ENCODE measurements at places on chromosomes 1 and 21.

DNA sequence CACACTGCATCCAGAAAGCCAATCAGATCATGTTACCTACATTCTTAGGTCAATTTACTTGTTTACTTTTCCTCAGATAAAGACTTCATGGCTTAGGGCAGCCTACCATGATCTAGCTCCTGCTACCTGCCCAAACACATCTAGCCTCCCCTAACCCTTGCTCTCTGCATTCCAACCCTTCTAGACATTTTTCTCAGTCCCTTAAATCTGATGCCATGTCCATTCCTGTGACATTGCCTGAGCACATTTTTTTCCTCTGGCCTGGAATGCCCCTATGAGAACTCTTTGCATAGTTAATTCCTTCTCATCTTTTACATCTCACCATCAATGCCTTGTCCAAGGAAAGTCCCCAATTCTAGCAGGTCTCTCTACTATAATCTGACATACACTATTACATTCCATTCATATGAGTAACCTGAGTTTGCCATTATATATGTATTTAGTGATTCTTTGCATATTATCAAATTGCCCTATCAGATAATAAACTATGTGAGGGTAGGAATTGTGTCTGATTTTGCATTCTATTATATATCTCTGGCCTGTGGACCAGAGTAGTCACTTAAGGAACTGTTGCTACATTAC, 166.9 kb downstream of the COL11A1 start:
- no peak for DNase-seq

- no peak for DNase-seq
These were observed 45.9 kb downstream of the LUZP1 start for GRCh38 chr1:23122796-23123195.

DNA sequence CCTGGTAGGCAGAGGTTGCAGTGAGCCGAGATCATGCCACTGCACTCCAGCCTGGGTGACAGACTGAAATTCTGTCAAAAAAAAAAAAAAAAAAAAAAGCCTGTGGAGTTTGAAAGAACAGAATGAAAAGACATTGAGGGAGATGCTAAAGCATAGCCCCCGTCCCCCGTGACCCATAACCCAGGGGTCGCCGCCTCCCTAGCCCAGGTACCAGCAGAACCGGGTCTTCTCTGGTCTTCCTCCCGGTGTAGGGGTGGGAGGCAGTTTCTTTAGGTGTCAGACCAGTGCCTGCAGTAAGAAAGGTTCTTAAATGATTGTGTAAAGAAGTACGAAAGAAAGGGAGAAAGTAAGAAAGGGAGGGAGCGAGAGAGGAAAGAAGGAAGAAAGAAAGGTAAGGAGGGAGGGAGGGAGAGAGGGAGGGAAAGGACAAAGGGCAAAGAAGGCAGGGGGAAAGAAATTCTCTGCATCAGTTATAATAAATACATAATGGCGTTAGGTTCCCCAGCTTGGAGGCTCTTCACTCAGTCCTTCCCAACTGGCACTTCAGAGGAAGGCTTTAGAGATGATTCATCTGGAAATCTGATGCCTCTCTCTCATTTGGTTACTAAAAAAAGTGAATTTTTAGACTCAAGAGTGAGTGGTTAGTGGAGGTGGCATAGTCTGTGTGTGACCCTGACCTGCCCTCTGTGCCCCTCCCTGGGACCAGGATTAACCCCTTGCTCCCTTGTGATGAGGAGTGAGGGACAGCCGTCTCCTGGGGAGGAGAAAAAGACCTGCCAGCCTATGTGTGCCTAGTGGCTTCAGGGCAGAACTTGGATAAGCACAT, 1.1 kb downstream of the IL24 start:
- no peak for DNase-seq

DNA sequence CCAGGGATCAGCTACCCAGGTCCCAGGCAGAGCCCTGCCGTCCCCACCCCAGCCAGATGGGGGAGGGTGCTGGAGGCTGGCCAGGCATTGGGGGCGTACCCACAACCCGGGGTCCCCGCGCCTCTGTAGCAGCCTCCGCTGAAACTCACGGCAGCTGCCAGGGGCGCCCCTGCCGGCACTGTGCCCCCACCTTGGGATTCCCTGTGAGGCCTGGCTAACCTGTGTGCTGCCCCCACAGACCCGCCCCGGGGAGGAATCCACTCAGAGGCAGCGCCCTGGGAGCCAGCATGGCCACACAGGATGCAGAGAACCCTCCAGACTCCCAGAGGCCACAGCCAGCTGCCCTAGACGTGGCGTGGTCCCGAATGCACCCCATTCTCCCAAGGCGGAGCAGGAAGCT, 3.8 kb downstream of the DVL1 start:
- DNase-seq, result no peak

DNA sequence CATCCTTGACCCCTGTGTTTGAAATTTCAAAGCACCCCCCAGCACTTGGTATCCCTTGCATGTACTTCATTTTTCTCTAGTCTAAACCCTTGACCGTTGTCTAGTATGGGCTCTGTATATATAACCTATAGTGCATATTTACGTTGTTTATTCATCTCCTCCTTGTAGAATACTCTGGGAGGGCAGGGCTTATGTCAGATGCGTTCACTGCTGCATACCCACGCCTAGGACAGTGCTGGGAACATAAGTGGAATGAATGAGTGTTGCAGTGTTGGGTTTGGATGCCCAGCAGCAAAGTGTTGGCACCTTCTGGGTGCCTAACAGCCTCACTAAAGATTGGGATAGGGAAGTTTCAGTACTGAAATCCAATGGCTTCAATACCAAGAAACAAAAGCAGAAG, 17.6 kb upstream of the BLACAT1 start:
- no peak for DNase-seq

DNA sequence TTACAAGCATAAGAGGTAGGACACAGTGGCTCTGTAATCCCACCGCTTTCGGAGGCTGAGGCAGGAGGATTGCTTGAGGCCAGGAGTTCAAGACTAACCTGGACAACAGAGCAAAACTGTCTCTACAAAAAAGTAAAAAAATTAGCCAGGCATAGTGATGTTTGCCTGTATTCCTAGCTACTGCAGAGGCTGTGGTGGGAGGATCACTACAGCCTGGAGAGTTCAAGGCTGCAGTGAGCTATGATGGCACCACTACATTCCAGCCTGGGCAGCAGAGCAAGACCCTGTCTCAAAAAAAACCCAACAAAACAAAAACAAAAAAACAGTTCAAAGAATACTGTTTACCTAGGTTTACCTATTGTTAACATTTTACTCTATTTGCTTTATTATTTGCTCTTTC, 37.4 kb downstream of the CLIC4 start:
- no peak for DNase-seq

- no peak for DNase-seq
These were observed 1.4 kb downstream of the PPP2R5A start for GRCh38 chr1:212286556-212287131.

- no peak for DNase-seq
These were observed 610 bp downstream of the DRAXIN start for GRCh38 chr1:11691928-11692711.

- DNase-seq, result no peak
These were observed 90.2 kb upstream of the BCAR3 start for GRCh38 chr1:93771843-93772242.

- no peak for DNase-seq
These were observed 321.3 kb downstream of the KIF26B start for GRCh38 chr1:245475961-245476516.

GRCh38 chr1:98211271-98211845, 290.5 kb upstream of the DPYD start:
- DNase-seq, result no peak

DNA sequence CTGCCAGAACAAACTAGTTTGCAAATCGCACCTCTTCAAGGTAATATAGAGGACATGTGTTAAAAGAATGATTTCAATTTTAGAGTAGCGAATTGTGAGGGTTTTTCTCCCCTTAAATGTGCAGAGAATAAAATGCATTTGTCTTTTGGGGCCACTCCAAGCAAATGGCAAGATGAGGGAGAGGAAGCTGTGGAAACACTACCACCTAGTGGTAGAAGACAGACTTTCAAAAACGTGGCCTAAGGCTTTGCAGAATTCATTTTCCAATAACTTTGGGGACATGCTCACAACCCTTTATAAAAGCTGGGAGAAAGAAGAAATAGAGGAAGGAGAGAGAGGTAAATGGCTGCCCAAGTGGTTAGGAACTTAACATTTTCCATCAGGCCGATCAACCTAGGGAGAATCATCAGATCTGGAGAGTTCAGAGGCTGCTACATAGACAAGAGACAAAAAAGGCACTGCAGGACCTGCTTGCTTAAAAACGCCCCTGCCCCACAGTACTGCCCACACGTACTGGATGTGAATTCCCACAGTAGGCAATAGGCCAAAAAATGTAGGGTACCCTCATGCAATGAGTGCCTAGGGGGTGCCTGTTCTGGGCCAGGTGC, 15.7 kb upstream of the RCAN1 start:
- DNase-seq, result no peak

- no peak for DNase-seq
These were observed 58.5 kb downstream of the SLC66A1 start for GRCh38 chr1:19370453-19371170.

- DNase-seq, result peak; percentile 3
These were observed 5.6 kb upstream of the KPRP start for GRCh38 chr1:152752225-152752624.

- peak; percentile 66 for DNase-seq
These were observed 30.7 kb downstream of the CNIH4 start for GRCh38 chr1:224387302-224387912.

- peak; percentile 5 for DNase-seq
These were observed 151.2 kb downstream of the DMRTA2 start for GRCh38 chr1:50271968-50272578.

DNA sequence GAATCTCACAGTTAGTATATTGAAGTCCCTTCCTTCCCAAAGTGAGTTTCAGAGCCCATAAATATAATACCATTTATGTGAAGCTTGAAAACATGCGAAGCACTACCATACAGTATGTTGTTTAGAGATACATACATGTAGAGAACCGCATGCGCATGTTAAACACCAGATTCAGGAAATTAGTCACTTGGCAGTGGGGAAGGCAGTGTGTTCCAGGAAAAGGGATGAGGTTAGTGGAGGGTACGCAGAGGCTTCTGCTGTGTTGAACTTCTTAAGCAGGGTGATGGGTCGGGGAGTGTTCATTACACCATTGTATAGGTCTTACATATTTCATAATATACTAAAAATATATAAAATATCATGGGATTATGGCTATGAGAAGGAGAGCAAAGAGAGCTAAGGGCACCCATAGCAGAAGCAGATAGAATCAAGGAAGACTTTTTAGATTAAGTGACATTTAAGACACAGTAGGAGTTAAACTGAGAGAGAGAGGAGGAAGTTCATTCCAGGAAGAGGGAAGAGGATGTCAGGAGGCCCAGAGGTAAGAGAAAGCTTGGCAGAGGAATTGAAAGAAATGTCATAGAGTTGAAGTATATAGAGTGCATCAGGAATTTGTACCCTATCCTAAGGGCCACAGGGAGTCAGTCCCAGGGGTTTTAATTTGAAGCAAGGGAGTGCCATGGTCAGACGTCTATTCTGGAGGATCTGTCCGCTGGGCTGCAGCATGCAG, 43.5 kb upstream of the SARS1 start:
- no peak for DNase-seq

GRCh38 chr1:25907601-25908000, 1.4 kb upstream of the STMN1 start:
- DNase-seq, result no peak

DNA sequence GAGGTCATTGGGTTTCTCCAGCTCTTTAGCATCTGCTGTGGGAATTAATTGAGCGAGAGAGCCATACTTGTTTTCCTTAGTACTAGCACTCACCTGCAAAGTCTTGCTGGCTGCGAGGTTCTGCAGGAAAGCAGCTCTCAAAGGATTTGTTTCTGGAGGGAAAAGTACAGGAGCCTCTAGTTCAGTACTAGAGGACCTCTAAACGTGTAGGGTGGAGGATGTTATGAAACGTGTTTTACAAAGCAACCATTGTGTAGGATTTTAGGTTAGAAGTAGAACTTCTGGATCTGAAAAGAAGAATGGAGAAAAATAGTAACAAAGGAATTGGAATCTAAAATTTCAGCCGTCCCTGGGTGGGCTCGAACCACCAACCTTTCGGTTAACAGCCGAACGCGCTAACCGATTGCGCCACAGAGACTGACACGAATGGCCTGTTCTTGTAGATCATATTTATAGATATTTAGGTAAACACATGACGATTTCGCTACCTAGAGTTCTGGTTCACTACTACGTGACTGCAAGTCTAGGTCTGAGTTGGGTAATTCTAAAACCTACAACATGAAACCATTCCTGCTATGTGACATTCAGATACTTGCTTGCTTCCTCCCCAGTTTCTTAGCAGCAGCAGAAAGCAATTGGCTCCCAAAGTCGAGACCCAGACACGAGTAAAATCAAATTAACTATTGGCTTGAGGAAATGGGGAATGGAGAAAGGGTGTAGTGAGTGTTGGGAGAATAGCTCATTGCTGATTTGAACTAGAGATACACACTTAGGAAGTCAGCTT, 60.2 kb upstream of the CFAP126 start:
- DNase-seq, result no peak

DNA sequence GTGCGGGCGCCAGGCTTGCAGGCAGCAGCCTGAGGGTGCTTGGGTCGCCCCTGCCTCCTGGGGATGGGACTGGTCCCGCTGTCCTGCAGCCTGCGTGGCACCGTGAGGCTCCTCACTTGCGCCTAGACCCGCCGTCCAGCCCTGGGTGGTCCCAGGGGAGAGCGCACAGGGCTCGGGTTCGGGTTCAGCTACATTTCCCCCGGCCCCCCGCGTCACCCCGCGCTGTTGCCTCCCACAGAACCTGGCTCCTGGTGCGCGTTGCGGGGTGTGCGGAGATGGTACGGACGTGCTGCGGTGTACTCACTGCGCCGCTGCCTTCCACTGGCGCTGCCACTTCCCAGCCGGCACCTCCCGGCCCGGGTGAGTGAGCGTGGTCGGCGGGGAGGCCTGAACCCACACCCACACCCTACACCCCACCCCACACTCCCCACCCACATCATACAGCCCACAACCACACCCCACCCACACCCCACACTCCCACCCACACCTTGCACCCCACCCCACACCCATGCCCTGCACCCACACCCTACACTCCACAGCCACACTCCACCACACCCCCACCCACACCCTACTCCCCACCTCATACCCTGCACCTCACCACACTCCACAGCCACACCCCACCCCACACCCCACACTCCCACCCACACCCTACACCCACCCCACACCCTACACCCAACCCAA, 6.2 kb upstream of the PFKL start:
- DNase-seq, result no peak

- DNase-seq, result no peak
These were observed at the start of gene RIPPLY3 for GRCh38 chr21:37006486-37007291. RIPPLY3 (plus strand) TSS chr21:37006702; CDS start chr21:37006773, 71 bp downstream.

DNA sequence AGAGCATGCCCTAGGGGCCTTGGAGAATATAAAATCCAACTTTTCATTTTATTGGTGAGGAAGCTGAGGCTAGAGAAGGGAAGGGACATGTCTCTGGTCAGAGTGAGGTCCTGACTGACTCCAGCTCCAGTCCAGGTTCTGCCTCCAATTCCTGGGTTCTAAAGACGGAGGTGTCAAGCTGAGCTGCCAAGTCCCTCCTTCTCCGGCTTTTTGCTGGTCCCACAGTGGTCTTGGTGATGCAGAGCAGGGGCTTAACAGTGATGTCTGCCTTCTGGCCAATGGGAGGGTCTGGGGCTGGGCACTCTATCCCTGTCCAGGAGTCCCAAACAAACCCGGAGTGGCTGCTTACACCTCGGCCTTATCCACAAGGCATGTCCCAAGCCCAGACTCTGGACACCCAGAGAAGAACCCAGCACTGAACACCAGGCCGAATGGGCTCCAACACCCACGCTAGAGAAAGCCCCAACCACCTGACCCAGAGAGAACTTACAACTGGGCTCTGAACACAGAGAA, 104.8 kb downstream of the EBNA1BP2 start:
- DNase-seq, result no peak

All from Jurkat, Clone E6-1 (cell line).